ENCODE measurements at places on chromosomes 4 and X.

DNA sequence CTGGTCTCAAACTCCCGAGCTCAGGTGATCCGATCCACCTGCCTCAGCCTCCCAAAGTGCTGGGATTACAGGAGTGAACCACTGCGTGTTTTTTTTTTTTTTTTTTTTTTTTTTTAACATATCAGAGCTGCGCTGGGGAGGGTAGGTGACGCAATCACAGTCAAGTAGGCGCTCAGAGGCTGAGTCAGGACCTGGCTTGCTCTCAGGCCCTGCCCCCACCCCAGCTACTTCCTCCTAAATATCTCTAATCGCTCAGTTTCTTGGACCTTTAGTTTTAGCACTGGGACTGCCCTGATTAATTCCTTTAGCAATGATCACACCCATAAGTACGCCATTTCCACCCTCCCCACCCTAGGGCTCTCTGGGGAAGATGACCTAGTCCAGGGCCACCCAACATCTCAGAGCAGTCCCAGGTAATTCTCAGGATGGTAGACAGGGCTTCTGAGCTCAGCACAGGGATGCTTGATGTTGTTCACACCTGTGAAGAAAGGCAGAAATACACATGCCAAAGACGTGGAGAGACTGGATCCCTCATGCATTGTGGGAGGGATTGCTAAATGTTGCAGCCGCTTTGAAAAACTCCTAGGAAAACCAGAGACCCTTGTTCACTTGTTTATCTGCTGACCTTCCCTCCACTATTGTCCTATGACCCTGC, 50.2 kb downstream of the DDX3X start:
- no peaks in the 10 kb centered on the region for H3K27me3 ChIP-seq
- H3K36me3 ChIP-seq: no peaks in the 10 kb centered on the region
- no peaks in the 10 kb centered on the region for H3K4me1 ChIP-seq
- H3K27ac ChIP-seq: no peak overlapping the region
- peak; percentile 6 for DNase-seq
- no peak overlapping the region for H3K4me3 ChIP-seq

GRCh38 chr4:133972586-133972985, 229.0 kb downstream of the PABPC4L start:
- no peaks in the 10 kb centered on the region for H3K36me3 ChIP-seq
- H3K4me1 ChIP-seq: no peaks in the 10 kb centered on the region
- H3K27me3 ChIP-seq: no peaks in the 10 kb centered on the region

GRCh38 chr4:169810325-169811323, 52.9 kb upstream of the HPF1 start:
- DNase-seq: peak; percentile 63
- H3K27me3 ChIP-seq: no peaks in the 10 kb centered on the region

DNA sequence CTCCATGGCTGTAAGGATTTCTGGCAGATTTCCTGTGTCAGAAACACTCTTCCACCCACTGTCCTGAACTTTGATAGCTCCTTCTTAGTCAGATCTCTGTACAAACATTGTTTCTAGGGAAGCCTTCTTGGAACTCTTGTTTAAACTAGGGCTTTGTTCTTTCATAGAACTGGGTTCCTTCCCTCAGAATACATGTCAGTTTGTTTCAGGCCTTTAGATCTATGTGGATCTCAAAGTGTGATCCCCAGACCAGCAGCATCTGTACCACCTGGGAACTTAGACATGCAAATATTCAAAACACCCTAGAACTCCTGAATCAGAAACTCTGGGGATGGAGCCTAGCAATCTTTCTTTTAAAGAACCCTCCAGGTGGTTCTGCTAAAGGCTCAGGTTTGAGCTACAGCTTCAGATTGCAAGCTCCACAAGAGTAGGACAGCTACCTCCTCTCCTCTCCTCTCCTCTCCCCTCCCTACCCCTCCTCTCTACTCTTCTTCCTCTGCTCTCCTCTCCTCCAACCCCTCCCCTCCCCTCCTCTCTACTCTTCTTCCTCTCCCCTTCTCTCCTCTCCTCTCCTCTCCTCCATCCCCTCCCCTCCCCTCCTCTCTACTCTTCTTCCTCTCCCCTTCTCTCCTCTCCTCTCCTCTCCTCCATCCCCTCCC, 12.7 kb downstream of the RASSF6 start:
- no peak overlapping the region for H3K27ac ChIP-seq
- H3K4me1 ChIP-seq: no peaks in the 10 kb centered on the region
- no peak overlapping the region for H3K4me3 ChIP-seq
- no peaks in the 10 kb centered on the region for H3K36me3 ChIP-seq
- H3K27me3 ChIP-seq: no peaks in the 10 kb centered on the region

GRCh38 chr4:129087516-129087915, 5.8 kb downstream of the SCLT1 start:
- H3K27ac ChIP-seq: no peak overlapping the region
- no peak for DNase-seq
- no peaks in the 10 kb centered on the region for H3K36me3 ChIP-seq
- no peak overlapping the region for H3K4me3 ChIP-seq
- no peaks in the 10 kb centered on the region for H3K27me3 ChIP-seq
- peaks cover 16% of the 10 kb centered on the region for H3K4me1 ChIP-seq

DNA sequence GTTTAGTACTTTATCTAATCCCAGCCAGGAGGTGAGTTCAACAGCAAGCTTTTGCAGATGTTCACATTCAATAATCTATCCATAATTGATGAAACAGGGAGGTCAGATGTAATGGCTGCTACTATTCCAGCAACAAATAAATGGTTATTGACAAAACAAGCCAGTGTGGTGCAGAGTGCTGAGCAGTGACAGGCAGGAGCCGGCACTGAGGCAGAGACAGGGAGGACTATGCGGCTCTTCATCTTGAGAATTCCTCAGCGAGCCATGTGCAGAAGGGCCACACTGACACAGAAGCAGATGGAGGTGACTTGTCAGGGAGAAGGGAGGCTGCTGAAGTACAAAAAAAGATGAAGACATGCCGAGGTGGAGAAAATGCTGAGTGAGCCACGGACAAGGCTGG, 98.3 kb downstream of the TTC29 start:
- H3K36me3 ChIP-seq: no peaks in the 10 kb centered on the region
- no peak for DNase-seq
- H3K4me1 ChIP-seq: no peaks in the 10 kb centered on the region

- H3K4me3 ChIP-seq: no peak overlapping the region
- DNase-seq: no peak
- H3K4me1 ChIP-seq: no peaks in the 10 kb centered on the region
- no peak overlapping the region for H3K27ac ChIP-seq
- H3K36me3 ChIP-seq: no peaks in the 10 kb centered on the region
- H3K27me3 ChIP-seq: no peaks in the 10 kb centered on the region
These were observed 25.2 kb downstream of the MANBA start for GRCh38 chr4:102735582-102735981.

DNA sequence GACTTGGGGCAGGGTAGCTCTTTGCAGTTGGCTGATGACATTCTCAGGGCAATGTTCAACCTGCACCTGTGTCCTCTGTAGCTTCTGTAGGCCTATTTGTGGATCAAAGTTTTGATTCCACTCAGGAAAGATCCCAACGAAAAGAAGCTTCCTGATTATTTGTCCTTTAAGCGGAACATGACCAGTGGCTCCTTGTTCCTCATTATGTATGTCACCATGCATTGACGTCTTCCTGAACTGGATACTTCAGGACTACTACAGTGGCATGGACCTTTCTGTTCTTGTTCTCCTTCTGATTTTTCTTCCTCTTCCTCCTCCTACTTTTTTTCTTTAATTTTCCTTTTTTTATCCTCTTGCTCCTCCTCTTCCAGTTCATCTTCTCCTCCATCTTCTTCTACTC, 62.4 kb downstream of the NBDY start:
- no peaks in the 10 kb centered on the region for H3K4me1 ChIP-seq
- no peak for DNase-seq
- H3K4me3 ChIP-seq: no peak overlapping the region
- no peak overlapping the region for H3K27ac ChIP-seq

DNA sequence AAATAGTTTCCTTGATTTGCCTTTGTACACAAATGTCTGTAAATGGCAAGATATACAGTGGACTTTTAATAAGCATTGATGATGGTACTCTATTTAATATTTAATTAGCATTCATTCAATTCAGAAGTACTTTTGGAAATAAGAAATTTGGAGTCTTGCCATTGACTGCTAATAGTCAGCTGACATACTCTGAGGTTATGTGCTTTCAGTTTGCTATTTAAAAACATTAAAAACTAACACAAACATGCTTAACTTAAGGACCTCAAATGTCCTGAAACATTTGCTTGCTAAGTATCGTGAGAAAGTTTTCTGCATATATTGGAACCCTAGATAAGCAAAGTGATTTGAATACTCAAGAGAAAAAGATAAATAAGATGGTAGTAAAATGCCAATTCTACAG, 64.6 kb downstream of the REELD1 start:
- H3K27ac ChIP-seq: no peak overlapping the region
- no peaks in the 10 kb centered on the region for H3K4me1 ChIP-seq
- H3K36me3 ChIP-seq: no peaks in the 10 kb centered on the region
- DNase-seq: no peak

All from naive thymus-derived CD4-positive, alpha-beta T cell (primary cell).